Amniotic stem cell (primary cell): ENCODE measurements at places on chromosomes 2 and 18.
A peak's percentile ranks its signal among the peaks of the same experiment; 100 is the strongest.

- no peak for DNase-seq
Observed at GRCh38 chr2:25375371-25375988, 33.8 kb upstream of the DNMT3A start.

GRCh38 chr2:44689516-44689915, 252.0 kb upstream of the SIX3 start:
- no peak for DNase-seq

- DNase-seq, result no peak
Observed at GRCh38 chr2:238129166-238130010, 9.1 kb upstream of the KLHL30 start.

GRCh38 chr2:103169861-103170260, 408.0 kb downstream of the TMEM182 start:
- DNase-seq, result no peak

GRCh38 chr2:123688231-123688940, 336.7 kb upstream of the CNTNAP5 start:
- DNase-seq, result no peak

GRCh38 chr2:44934983-44935728, 6.3 kb upstream of the SIX3 start:
- no peak for DNase-seq

DNA sequence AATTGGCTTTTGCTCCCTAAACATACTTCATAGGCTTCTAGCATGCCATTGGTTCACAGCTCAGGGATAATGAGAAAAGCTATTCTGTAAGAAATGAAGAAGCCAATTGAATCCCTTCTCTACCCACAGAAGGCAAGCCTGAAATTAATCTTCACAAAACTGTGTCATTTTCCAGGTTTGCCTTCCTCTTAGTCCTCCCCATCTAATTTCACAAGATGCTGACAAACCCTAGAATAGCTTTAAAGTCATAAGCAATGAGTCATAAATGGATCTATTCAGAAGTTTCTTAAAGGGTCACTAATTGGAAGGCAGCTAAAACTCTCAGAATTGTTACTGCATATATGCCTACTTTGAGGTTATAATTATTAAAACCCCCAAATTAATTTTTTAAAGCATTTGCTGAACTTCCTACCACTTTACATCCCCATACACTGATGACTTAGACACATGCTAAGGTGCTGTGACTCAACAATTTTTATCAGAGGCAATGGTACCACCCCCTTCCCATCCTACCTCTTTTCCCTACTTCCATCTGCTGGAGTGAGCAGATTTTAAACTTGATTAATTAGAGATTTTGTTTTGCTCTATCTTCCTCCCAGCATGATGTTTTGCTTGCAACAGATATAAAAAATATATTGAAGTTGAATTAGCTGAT, 51.3 kb upstream of the NABP1 start:
- DNase-seq, result no peak

DNA sequence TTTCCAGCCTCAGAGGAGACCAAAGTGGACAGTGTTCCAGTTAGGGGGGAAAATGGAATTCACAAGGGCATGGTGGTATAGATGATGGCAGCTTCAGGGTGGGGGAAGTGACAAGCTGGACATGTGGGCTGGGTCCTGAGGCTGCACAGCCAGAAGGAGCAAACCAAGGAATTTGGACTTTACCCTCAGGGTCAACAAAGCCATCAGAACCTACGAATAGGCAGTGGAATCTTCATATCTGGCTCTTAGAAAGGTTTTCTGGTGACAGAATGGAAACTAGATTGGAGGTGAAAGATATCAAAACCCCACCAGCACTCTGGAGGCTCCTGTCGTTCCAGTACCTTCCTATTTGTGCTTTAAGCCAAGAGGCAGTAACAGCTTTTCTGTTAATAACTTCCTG, 127.1 kb downstream of the SETBP1 start:
- DNase-seq, result no peak

- no peak for DNase-seq
Observed at GRCh38 chr18:32684096-32684495, 88.7 kb downstream of the KLHL14 start.

DNA sequence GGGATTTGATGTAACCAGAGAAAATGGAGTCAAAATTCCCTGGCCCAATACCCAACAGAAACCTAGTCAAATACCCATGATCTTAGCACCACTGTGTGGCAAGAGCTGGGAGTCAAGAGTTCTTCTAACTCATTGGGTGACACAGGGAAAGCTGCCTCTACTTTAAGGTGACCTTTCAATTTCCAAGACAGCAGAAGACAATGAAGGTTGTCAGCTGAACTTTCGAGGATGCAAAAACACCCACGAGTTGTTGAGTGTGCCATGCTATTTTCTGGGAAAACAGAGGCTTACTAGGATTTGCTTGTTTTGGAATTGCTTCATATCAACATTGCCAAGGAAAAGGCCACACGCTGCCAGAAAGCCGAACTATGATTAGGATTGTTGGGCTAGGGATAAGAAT, 61.6 kb upstream of the CYRIA start:
- no peak for DNase-seq

DNA sequence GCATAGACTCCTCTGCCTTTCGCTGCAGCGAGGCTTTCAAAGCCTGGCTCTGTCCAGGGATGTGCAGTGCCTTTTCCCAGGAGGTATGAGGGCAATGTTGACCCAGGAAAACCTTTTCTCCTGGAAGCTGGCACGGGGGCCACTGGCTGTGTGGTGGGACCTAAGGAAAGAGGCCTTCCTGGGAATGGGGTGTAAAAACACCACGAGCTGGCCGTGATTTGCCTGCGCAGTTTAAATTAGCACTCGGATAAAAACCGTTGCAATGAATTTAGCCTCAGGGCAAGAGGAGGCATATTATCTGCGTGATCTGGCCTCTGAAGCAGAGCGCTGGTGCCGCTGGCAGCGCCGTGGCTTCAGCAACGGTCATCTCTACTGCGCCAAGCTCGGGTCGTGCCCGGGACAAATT, 3.0 kb downstream of the OSR1 start:
- DNase-seq, result peak; percentile 41

- DNase-seq, result no peak
Observed at GRCh38 chr2:7468955-7469354, 551.7 kb downstream of the RNF144A start.

DNA sequence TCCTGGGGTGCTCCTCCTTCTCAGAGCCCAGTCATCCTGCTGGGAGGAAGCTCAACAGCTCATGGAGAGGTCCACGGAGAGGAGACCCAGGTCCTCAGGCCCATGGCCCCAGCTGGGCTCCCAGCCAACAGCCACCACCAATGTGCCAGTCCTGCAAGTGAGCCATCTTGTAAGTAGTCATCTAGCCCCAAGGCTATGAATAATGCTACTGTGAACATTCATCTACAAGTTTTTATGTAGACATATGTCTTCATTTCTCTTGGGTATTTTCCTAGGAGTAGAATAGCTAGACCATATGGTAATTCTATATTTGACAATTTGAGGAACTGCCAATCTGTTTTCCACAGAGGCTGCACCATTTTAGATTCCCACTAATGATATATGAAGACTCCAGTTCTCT, 166.1 kb downstream of the MTCL1 start:
- DNase-seq, result no peak

DNA sequence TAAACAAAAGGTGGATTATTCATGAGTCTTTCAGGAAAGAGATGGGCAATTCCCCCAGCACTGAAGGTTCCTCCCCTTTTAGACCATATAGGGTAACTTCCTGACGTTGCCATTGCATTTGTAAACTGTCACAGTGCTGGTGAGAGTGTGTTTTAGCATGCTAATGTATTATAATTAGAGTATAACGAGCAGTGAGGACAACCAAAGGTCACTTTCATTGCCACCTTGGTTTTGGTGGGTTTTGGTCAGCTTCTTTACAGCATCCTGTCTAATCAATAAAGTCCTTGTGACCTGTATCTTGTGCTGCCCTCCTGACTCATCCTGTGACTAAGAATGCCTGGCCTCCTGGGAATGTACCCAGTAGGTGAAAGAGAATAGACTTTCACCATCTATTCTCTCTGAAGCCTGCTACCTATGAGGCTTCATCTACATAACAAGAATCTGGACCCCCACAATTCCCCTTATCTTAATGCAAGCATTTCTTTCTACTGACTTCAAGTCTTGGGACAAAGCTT, 148.7 kb downstream of the CABLES1 start:
- no peak for DNase-seq

DNA sequence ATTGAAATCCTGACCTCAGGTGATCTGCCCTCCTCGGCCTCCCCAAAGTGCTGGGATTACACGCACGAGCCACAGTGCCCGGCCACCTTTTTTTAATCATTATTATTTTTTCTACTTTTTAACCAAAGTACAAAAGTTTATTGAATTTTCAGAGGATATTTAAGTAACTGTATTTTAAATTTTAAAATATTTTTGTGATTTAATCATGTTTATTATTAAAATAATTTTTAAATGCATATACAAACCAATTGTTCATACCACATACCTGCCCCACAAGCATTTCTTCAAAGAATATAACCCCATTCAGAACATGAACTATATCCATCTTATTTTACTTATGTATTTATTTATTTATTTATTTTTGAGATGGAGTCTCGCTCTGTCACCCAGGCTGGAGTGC, 163.6 kb upstream of the MAP2 start:
- DNase-seq, result no peak

DNA sequence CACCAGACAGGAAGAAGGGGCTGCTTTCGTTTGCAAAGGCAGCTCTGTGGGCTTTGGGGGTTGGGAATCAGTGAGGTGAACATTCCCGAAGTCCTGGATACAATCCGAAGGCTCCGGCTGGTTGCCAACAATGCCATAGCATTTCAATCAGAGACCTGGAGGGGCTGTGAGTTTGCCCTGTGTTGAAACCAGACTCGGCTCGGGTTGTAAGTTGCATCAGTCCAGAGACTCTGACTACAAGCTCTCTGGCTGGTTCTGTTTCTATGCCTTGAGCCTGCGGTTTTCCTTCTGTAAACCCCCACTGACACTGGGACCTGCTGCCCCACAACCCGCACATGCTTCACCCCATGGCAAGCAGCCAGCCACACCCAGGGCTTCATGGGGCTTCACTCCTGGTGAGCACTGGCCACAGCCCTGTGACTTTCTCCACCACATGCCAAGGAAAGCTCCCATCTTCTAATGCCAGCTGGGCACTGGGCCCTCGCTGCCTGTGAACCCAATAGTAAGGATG, 85.7 kb upstream of the ODC1 start:
- no peak for DNase-seq

- DNase-seq, result no peak
Observed at GRCh38 chr2:112084689-112085374, 29.8 kb downstream of the TMEM87B start.

GRCh38 chr18:62838475-62839098, 123.2 kb downstream of the PHLPP1 start:
- no peak for DNase-seq
